ENCODE measurements at places on chromosomes 1 and 21. TPM values are rescaled to one million over a fixed set of nuclear protein-coding genes. Genes with fewer than 3 reads are reported as not detected.

Gene GBP6
- total RNA-seq = not detected

Gene TCHH
- 0.06 TPM for total RNA-seq

GRCh38 chr1:26084091-26084561, 16.7 kb upstream of the TRIM63 start:
- no peak for DNase-seq

GRCh38 chr1:198234520-198235251, 77.9 kb downstream of the NEK7 start:
- DNase-seq = no peak

GRCh38 chr1:41501581-41501980, 17.1 kb upstream of the EDN2 start:
- DNase-seq = peak; percentile 94

GRCh38 chr1:118960026-118960561, 28.0 kb downstream of the TBX15 start:
- no peak for DNase-seq

GRCh38 chr1:201450721-201451291, 18.2 kb downstream of the PHLDA3 start:
- peak; percentile 39 for DNase-seq

- DNase-seq = peak; percentile 12
These were observed 35.5 kb upstream of the IL20 start for GRCh38 chr1:206829875-206830274.

Gene AKT3
- total RNA-seq = 21.1 TPM

DNA sequence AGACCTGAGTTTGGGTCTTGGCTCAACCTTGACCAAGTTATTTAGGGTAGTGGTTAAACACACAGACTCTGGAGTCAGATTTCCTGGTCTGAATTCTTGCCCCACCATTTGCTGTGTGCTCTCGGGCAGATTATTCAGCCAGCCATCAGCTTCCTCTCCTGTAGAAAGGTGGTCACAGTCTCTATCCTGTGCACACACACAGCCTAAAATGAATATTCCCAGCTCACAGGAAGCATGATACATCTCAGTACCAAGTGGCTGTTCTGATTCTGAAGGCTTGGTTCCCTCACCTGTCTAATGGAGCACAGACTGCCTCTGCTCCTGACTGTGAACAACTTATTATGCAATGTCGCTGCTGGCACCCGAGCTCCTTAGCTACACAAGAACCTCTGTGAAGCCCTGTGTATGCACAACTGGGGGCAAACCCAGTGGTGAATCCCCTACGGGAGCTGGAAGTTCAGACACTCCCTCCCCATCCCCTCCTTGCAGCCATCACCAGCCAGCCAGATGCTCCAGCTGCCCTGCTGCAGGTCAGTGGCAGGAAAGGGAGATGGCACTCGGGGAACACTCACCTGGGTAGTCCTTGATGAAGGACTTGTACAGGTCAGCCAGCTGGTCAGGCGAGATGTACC, 13.7 kb downstream of the ENO1 start:
- no peak for DNase-seq

- peak; percentile 89 for DNase-seq
These were observed 123.9 kb upstream of the TMPRSS2 start for GRCh38 chr21:41631564-41632461.

- DNase-seq = no peak
These were observed 1812.9 kb downstream of the PLA2G4A start for GRCh38 chr1:188641566-188642211.

DNA sequence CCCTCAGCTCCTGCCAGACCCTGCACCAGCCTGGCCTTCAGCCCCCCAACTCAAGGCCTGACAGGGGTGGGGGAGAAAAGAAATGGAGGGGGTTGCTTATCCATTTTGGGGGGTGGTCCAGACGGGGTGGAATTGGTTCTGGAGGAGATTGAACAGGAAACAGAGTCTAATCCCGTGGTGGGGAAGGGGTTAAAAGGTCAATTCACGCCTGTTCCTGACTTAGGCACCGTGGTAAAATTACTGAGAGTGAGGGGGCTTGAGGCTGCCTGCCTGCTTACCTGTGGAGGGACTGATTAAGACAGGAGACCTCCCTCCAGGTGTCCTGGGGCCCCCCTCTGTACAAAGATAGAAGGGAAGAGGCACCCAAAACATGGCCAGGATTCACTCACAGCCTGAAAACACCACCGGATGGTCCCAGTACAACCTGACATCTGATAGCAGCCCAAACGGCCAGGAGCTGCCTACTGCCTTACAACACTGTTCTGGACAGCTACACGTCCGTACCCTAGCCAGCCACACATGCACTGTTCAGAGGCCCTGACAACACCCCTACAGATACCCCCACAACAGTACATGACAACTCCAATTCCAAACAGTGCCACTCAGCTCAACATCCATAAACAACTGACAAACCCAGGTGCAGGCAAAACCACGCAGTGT, 31.8 kb downstream of the AHDC1 start:
- DNase-seq = no peak

Gene TMPRSS3
- 0.43 TPM for total RNA-seq

DNA sequence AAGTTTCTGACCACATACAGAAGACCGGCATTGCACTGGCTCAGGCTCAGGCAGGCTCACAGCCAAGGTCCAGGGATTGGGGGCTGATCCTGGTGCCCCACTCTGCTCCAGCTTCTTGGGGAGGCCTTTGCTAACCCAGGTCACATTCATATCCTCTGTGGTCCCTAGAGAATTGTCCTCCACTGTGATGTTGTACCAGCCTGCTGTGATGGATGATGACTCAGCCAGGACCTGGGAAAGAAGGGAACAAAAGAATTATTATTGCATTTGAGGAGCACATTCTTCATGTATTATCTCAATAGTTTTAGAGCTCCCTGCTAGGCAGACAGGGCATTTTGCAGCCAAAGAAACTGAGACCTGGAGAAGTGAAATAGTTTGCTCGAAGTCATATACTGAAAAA, 114.3 kb upstream of the ETV3 start:
- no peak for DNase-seq

- DNase-seq = no peak
These were observed 13.6 kb upstream of the MAB21L3 start for GRCh38 chr1:116097626-116098025.

Gene BARHL2
- total RNA-seq = not detected

DNA sequence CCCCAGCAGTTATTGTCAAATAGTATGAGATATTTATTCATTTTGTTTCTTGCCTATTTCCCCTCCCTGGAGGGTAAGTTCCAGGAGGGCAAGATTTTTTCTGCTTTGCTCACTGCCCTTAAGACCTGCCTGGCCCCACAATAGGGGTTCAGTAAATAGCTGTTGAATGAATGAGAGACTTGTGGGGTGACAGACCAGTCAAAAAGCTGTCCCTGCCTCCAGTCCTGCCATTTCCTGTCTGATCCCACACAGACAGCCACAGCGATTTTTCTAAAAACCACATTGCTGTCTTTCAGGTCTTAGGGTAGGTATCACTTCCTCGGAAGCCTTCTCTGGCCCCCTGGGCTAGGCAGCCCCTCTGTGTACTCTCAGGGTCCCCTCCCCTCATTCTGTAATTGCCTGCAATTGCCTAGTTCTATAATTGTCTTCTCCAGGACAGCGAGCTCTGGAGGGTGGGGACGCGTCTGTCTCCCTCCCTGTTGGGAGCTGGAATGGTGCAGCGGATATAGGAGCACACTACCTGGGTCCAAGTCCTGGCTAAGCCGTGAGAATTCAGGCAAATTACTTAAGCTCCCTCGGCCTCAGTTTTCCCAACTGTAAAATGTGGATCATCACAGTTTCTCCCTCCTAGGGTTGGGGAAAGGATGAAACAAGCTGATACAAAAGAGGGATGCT, 1.8 kb upstream of the EXTL1 start:
- DNase-seq = no peak

Gene FAM20B
- 36.5 TPM for total RNA-seq

GRCh38 chr1:107486349-107486748, 345.5 kb downstream of the NTNG1 start:
- no peak for DNase-seq

GRCh38 chr1:90716243-90716551, 905 bp downstream of the BARHL2 start:
- DNase-seq = no peak

Gene PCBP3
- total RNA-seq = 2.3 TPM

DNA sequence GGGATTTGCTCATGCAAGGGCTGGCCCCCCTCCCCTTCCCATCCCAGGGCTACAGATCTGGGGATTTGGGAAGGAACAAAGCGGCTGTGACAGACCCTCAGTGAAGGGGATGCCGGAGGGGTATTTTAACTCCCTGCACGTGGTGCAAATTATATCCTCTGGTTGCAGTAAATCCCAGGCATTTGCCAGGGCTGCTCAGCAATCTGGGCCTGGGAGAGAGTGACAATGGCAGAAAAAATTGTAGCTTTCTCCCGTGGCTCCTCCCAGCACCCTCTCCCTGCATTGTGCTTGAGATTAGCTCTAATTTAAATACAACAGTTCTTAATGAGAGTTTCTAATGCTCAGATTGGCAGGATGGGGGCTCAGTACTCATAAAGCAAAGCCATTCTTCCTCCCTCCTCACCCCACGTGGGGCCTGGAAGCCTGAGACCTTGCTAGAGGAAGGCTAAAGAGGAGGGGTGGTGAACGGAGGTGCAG, 129.9 kb upstream of the CD34 start:
- DNase-seq = no peak

Gene AIDA
- 30.6 TPM for total RNA-seq

Gene RNF115
- 7.7 TPM for total RNA-seq

- DNase-seq = no peak
These were observed 76.8 kb downstream of the GLIS1 start for GRCh38 chr1:53662169-53662568.

- DNase-seq = no peak
These were observed 336.2 kb downstream of the SETD4 start for GRCh38 chr21:35724156-35724555.

DNA sequence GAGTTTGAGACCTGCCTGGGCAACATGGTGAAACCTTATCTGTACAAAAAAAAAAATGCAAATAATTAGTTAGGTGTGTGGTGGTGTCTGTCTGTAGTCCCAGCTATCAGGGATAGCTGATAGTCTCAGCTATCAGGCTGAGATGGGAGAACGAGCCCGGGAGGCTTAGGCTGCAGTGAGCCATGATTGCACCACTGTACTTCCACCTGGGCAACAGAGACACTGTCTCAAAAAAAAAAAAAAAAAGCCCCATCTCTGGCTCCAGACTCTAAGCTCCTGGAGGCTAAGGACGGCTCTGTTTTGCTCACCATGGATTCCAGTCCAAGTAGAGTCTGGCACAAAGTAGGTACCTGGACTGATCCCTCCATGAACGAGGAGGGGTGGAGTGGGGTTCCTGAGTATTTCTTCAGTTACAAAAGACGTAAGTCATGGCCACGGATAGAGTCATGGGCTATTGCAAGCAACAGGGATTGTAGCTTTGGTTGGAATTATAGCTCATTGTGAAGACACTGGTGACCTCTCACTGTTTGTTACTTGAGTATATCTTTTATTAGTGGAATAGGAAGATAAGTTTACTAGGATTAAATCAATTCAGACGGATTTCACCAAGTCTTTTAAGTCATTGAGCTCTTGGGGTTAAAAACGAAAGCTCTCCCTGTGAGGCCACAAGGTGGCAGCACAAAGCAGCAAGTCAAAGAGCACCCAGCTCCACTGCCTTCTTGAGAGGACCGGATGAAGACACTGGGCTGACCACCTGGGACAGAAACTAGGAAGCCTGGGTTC, 35.6 kb upstream of the TMEM61 start:
- peak; percentile 80 for DNase-seq

Gene PADI3
- not detected for total RNA-seq

DNA sequence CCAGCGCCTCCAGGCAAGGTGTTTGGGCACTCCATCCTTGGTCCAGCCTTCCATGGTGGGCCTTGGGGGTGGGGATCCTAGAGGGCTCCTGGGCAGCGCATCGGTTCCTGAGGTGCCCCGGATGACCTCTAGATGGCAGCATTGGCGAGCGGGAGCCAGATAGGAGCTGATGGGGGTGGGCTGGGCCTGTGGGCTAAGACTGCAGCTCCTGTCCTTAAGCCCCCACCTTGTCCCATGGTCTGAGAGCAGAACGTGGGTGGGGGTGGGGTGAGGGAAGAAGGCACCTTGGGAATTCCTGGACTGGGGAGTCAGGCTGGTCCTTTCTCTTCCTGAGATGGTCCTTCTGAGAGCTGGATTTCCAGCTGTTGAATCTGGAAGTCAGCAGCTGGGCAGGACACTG, 93.4 kb upstream of the CSF3R start:
- no peak for DNase-seq

DNA sequence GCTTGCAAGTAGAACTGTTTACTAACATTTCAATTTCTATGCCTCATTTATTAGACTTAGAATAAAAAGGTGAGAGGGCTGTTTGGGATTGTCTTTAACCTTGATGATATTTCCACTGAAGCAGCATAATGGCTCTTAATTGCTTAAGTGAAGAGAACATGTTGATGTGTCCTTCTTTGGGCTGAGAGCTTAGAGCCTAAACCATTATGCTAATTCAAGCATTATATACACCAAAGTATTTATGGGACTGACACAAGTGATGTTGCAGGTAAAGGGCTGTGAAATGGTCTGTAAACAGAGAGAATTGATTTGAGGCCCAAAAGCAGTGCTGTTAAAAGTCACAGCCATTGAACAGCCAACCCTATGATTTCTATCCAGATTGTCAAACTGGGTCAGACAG, 113.9 kb downstream of the ATG4C start:
- no peak for DNase-seq

DNA sequence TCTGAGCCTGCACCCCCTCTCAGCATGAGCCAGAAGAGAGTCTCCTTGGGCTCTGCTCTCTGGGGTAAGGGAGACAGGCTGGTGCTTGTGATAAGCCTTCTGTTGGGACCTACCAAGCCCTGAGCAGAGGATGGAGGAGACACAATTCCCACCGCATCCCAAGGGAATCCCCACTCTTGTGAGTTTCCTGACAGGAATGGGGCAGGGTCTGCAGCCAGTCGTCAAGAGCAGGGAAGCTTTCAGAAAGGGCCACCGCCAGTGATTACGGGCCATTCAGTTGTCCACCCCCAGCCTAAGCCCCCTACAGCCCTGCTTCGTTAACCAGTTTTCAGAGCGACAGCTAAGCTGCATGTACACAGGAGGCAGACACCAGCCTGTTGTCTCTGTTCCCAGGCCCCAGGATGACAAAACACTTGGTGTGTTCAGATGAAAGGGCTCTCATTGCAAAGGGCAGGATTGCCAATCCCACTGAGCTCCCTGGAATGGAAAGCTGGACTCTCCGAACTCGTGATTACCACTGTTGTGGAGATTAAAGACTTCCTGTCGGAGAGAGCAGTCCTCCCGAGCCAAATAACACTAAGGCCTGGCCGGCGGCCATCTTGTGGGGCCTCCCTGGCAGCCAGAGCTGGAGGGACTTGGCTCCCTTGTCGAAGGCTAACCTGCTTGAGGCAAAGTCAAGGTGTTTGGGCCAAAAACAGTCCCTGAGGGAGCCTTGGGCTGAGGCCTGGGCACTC, 37.4 kb upstream of the SLC30A1 start:
- DNase-seq = no peak

- DNase-seq = no peak
These were observed 19.6 kb upstream of the METTL18 start for GRCh38 chr1:169814265-169814664.

- no peak for DNase-seq
These were observed 108.7 kb downstream of the PRDM2 start for GRCh38 chr1:13808729-13809131.

Data from left colon (tissue), 2 donors.